Keratinocyte (primary cell): ENCODE measurements at places on chromosomes 1 and 21. TPM values are rescaled to one million over a fixed set of nuclear protein-coding genes. Genes with fewer than 3 reads are reported as not detected.

Gene LYPD8
- polyA plus RNA-seq: not detected in 3 replicates

Gene SLC6A17
- 0.07 to 0.25 TPM (median 0.13 TPM) in 3 replicates for polyA plus RNA-seq

Gene RAB25
- 93.4 to 159 TPM (median 106 TPM) in 3 replicates for polyA plus RNA-seq

Gene ETNK2
- 18.4 to 26.4 TPM (median 20.6 TPM) in 3 replicates for polyA plus RNA-seq

Gene CR2
- not detected in 3 replicates for polyA plus RNA-seq

Gene CLDN19
- 0.06 TPM in 1 of 3 replicates, not detected in the others for polyA plus RNA-seq

Gene KRTAP21-2
- polyA plus RNA-seq: not detected in 3 replicates

Gene NBL1
- polyA plus RNA-seq: 44.6 to 114 TPM (median 74.5 TPM) in 3 replicates

Gene CRB1
- 0.04 to 0.12 TPM in 2 of 3 replicates, not detected in the other for polyA plus RNA-seq

Gene GPR37L1
- 0.01 TPM in 2 of 3 replicates, not detected in the other for polyA plus RNA-seq

Gene MNDA
- polyA plus RNA-seq: not detected in 3 replicates

Gene CYP4X1
- 0.93 to 1.2 TPM (median 1.00 TPM) in 3 replicates for polyA plus RNA-seq

Gene CATSPERE
- 0.12 to 0.64 TPM (median 0.42 TPM) in 3 replicates for polyA plus RNA-seq

Gene NDUFS5
- polyA plus RNA-seq: 709 to 977 TPM (median 742 TPM) in 3 replicates

- DNase-seq: no peak
Observed at GRCh38 chr1:81228926-81229325, 571.8 kb upstream of the ADGRL2 start.

DNA sequence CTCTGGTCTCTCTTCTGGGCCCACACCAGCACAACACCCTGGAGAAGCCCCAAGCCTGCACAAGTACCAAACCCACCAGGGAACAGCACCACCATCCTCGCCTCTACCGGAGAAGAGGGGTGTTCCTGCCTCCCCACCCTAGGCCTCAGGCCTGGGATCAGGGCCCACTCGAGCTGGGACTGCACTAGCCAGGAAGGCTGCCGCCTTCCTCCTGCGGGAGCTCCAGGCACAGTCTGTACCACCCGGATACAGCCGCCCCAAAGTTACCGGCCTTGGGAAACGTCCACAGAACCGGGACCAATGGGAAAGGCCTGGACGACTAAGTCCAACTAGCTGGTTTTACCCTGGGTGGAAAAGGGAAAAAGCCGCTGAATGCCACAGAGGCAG lies 3.4 kb downstream of the TAL1 start:
- no peak for DNase-seq

DNA sequence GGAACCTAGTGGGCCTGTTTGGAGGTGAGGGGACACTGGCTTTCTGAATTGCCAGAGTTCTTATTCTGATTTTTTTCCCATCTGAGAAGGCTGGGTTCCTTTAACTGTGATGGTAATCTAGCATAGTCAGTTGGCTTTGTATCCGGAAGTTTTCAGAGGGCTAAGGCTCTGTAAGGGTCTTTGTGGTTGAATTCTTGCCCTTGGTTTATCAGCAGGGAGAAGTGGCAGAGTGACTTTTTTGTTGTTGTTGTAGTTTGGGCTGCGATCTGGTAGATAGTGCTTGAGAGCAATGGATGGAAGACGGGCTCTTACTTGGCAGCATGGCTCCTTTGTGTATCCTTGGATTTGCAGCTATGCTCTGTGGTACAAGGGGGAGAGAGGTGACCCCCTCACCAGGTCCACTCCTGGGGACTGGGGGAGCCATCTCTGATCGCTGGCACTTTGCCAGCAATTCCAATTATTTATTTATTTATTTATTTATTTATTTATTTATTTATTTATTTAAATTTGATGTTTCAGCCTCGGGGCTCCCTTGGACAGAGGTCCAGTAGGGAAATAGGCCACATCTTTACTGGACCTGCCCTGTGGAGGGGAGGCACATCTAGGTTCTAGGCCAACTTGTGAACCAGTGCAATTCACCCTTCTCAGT lies 18.5 kb downstream of the TCP10L start:
- DNase-seq: no peak

- DNase-seq: no peak
Observed at GRCh38 chr1:236090741-236091147, 25.9 kb upstream of the NID1 start.

- DNase-seq: no peak
Observed at GRCh38 chr1:5873556-5873955, 118.7 kb downstream of the NPHP4 start.

- DNase-seq: no peak
Observed at GRCh38 chr1:93235261-93235660, 54.7 kb downstream of the CCDC18 start.

DNA sequence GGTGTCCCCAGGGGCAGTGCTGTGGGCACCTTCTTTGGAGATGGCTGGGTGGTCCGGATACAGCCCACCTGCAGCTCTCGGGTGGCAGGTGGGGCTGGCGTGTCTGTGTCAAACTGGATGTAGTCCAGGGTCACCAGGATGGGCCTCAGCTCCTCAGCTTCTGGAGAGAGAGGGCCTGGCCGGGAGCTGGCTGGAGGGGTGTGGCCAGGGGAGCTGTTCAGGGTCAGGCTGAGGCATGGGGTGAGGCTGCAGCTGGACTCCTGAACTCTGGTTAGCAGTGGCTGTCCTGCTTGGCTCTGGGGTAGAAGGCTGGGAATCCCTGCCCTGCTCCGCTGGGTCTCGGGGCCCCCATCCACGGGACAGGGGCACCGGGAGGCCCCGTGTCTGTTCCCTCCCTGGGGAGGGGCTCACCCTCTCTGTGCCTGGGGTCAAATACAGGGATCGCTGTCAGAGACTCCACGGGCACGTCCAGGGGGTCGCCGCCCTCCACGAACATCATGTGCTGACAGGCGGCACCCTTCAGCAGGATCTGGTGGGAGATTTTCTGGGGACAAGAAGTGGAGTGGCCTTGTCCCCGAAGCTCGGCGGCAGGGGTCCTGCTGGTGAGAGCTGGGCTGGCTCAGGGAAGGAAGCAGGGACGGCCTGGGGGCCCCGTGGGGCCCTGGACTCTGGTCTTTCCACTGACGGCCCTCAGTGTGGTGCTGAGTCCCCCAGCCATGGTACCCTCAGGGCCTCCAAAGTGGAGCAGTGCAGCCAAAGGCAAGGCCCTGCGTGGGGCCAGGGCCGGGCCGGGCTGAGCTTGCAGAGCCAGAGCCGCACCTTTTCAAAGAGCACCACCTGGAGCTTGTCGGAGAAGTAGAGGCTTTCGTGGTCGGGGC lies 4.1 kb upstream of the TMEM52 start:
- no peak for DNase-seq

DNA sequence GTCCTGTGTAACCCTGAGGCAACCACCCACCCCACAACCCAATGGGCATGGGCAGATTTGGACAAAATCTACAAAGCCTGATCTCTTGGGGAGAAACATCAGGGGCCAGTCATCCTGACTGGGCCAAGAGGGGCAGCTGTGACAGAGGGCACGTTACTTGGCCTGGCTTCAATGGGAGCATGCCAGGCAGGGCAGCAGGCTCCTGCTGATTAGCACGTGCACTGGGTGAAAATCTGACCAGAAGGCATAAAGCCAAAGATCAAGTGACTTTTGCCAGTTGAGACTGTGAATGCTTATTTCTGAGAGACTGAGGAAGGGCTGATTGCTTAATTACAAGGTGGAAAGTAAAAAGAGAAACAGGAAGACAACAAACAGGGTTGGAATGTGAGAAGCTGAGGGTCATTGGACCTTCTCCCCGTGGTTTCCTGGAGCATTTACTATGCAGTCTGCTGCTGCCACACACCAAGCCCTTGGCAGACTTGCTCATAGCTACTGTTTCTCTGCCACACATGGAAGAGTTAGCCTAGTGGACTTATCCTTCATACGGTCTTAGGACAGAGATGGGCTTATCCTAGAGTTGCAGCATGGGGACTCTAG lies 39.8 kb upstream of the TNR start:
- DNase-seq: no peak

- DNase-seq: no peak
Observed at GRCh38 chr1:77929806-77930205, 41.4 kb downstream of the NEXN start.

GRCh38 chr1:44239331-44239960 lies 26.2 kb downstream of the DMAP1 start:
- no peak for DNase-seq

DNA sequence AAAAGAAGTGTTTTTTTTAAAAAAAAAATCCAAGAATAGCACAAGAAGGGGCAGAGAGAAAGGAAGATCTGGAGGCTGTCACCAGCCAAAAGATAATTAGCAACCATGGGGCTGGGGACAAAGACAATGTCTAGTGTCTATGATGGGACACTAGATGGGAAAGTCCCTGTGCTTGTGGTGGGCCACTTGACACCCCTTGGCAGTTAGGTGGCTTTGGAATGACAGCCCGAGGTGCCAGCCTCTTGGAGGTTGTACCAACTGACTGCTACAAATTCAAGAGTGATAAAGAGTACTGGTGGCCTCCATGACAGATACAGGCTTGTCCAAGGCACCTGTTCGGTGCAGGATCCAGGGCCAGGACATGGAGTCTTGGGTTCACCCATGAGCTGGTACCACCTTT lies 21.6 kb downstream of the ATP2B4 start:
- no peak for DNase-seq

- DNase-seq: no peak
Observed at GRCh38 chr1:198967566-198967965, 328.7 kb downstream of the PTPRC start.

DNA sequence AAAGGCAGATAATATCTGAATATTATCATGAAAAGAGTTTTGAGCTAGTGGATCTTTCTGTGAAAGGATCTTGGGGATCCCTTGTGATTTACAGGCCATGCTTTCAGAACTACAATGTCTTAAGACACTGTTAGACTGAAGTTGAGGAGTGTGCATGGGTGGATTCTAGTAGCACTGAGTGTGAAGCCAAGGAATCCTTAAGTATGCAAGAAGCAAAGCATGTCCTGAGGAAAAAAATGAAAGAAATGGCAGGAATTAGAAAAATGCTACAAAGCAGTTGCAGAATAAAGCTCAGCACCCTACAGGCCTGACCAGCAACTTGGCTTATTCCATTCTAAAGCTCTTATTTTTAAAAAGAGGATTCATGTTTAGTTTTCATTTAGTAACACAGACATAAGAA lies 11.9 kb downstream of the STX6 start:
- no peak for DNase-seq

DNA sequence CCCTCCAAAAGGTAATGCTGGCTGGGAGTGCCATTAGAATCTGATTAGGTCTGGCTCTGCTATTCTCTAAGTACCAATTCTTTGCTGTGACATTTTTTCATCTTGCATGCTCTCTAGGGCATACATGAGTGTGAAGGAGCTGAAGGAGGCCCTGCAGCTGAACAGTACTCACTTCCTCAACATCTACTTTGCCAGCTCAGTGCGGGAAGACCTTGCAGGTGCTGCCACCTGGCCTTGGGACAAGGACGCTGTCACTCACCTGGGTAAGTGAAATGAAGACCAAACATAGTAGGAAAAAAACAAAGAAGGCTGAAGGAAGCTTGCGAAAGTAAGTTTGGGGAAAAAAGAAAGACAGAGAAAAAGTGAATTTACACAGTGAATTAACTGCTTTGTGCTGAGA lies 207.9 kb downstream of the PAPPA2 start:
- DNase-seq: no peak

DNA sequence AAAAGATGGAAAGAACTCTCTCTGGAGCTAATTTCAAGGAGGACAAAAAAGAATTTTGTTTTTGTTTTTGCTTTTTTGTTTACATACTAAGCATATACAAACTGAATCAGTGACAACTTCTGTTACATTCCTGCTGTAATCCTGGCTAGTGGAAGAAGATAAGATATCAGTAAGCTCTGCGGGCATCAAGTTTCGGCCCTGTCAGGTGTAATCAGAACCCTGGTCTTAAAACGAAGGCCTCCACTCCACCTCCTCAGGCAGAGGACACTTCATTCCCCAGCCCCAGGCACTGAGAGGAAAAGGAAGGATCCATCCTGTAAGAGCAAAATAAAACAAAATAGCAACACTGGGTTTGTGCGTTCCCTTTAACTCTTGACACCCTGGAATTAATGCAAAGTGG lies 88.9 kb upstream of the ARHGAP29 start:
- no peak for DNase-seq

GRCh38 chr1:101004061-101004460 lies 21.5 kb downstream of the DPH5 start:
- no peak for DNase-seq

GRCh38 chr1:87174724-87175245 lies 153.9 kb upstream of the LMO4 start:
- DNase-seq: no peak
